Muscle of leg (tissue), 16 donors: ENCODE measurements at places on chromosomes 16 and 17. TPM values are rescaled to one million over a fixed set of nuclear protein-coding genes. Genes with fewer than 3 reads are reported as not detected.

DNA sequence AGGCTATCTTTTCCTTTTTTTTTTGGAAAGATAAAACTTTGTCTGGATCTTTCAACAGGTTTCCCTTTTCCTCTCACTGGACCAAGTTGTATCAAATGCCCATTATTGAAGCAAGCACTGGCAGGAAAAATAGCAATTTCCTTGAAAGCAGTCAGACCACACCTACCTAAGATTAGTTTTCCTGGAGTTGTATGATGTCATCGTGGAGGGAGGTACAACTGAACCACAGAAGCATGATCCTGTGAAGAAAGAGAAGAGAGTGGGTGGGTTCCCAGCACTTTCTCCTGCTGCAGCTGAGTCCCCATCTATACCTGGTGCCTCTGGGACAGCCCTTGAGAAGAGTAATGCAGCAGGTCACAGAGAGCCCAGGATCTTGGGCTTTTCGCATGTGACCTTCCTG is 63.6 kb upstream of the ERCC4 start:
- no peaks in the 10 kb centered on the region for H3K4me1 ChIP-seq
- peak; percentile 11 for DNase-seq
- H3K36me3 ChIP-seq, result no peaks in the 10 kb centered on the region
- no peak overlapping the region for H3K27ac ChIP-seq
- no peak overlapping the region for H3K4me3 ChIP-seq

- H3K27ac ChIP-seq, result no peak overlapping the region
- H3K27me3 ChIP-seq, result no peaks in the 10 kb centered on the region
- no peak overlapping the region for H3K4me3 ChIP-seq
- no peaks in the 10 kb centered on the region for H3K4me1 ChIP-seq
Observed at GRCh38 chr16:47599512-47599911, 138.4 kb downstream of the PHKB start.

- H3K36me3 ChIP-seq, result no peaks in the 10 kb centered on the region
- no peak for DNase-seq
- H3K4me1 ChIP-seq, result peaks cover 23% of the 10 kb centered on the region
- no peak overlapping the region for H3K27ac ChIP-seq
Observed at GRCh38 chr16:85699628-85700027, 10.9 kb upstream of the GINS2 start.

Gene HBA2
- polyA plus RNA-seq, result 6,799 TPM

- no peaks in the 10 kb centered on the region for H3K27me3 ChIP-seq
- no peak overlapping the region for H3K4me3 ChIP-seq
- DNase-seq, result peak; percentile 88
- peaks cover 88% of the 10 kb centered on the region for H3K4me1 ChIP-seq
- peaks cover 71% of the 10 kb centered on the region for H3K36me3 ChIP-seq
Observed at GRCh38 chr17:38881600-38882191, 11.8 kb downstream of the LASP1 start.

- H3K27me3 ChIP-seq, result no peaks in the 10 kb centered on the region
- H3K36me3 ChIP-seq, result peaks cover 73% of the 10 kb centered on the region
- no peak for DNase-seq
- H3K4me1 ChIP-seq, result no peaks in the 10 kb centered on the region
- no peak overlapping the region for H3K4me3 ChIP-seq
Observed at GRCh38 chr17:28624148-28624547, 10.2 kb upstream of the RSKR start.

DNA sequence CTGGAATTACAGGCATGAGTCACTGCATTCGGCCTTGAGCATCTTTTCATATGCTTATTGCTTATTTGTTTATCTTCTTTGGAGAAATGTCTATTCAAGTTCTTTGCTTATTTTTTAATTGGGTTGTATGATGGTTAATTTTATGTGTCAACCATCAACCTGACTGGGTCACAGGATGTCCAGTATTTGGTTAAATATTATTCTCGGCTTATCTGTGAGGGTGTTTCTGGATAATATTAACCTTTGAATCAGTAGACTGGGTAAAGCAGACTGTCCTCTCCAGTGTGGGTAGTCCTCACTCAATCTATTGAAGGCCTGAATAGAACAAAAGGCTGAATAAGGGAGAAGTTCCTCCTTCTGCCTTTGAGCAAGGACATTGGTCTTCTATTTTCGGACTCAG is 142.0 kb downstream of the SSH2 start:
- peaks cover 5% of the 10 kb centered on the region for H3K36me3 ChIP-seq
- no peak overlapping the region for H3K4me3 ChIP-seq
- DNase-seq, result no peak
- no peaks in the 10 kb centered on the region for H3K27me3 ChIP-seq
- no peak overlapping the region for H3K27ac ChIP-seq

Gene CCL1
- polyA plus RNA-seq, result not detected

Gene KRT12
- 0.15 TPM for polyA plus RNA-seq

DNA sequence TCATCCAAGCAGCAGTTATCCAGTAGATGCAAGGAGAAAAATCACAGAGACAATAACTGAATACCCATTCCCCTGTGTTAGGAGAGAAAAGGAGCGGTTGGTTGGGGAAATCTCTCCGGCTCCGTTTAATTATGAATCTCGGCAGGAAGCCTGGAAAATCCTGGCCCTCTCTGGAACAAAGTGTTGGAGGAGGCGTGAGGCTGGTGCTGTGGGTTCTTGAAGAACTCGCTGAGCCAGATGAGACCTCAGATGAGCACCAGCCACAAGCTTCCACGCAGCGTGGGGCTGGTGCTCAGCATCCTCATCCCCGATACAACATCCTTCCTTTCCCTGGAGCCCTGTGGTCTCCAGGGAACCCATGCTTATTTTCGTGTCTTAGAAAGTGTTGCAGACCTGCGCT is 39.7 kb downstream of the CACNG4 start:
- no peaks in the 10 kb centered on the region for H3K36me3 ChIP-seq
- DNase-seq, result peak; percentile 9
- no peaks in the 10 kb centered on the region for H3K27me3 ChIP-seq

- H3K27ac ChIP-seq, result no peak overlapping the region
- no peaks in the 10 kb centered on the region for H3K27me3 ChIP-seq
- H3K36me3 ChIP-seq, result peaks cover 64% of the 10 kb centered on the region
- H3K4me1 ChIP-seq, result no peaks in the 10 kb centered on the region
- no peak overlapping the region for H3K4me3 ChIP-seq
- no peak for DNase-seq
Observed at GRCh38 chr16:11768849-11769248, 26.2 kb upstream of the TXNDC11 start.

- no peaks in the 10 kb centered on the region for H3K4me1 ChIP-seq
- DNase-seq, result no peak
- no peaks in the 10 kb centered on the region for H3K36me3 ChIP-seq
- H3K27ac ChIP-seq, result no peak overlapping the region
- no peak overlapping the region for H3K4me3 ChIP-seq
Observed at GRCh38 chr16:10141671-10142070, 40.6 kb downstream of the GRIN2A start.

- H3K4me3 ChIP-seq, result no peak overlapping the region
- H3K27me3 ChIP-seq, result no peaks in the 10 kb centered on the region
- H3K27ac ChIP-seq, result no peak overlapping the region
- DNase-seq, result no peak
Observed at GRCh38 chr16:13885700-13886099, 34.3 kb upstream of the ERCC4 start.

GRCh38 chr16:17106243-17106791 is 364.4 kb downstream of the XYLT1 start:
- no peak overlapping the region for H3K4me3 ChIP-seq
- H3K27ac ChIP-seq, result no peak overlapping the region
- peaks cover 4% of the 10 kb centered on the region for H3K4me1 ChIP-seq

Gene MC1R
- 2.7 TPM for polyA plus RNA-seq

- no peak overlapping the region for H3K27ac ChIP-seq
- DNase-seq, result no peak
- H3K36me3 ChIP-seq, result no peaks in the 10 kb centered on the region
- no peak overlapping the region for H3K4me3 ChIP-seq
- H3K4me1 ChIP-seq, result no peaks in the 10 kb centered on the region
Observed at GRCh38 chr17:69672924-69673323, 258.4 kb downstream of the MAP2K6 start.

- no peak overlapping the region for H3K4me3 ChIP-seq
- DNase-seq, result peak; percentile 67
- peak overlapping the region; percentile 29 for H3K27ac ChIP-seq
- no peaks in the 10 kb centered on the region for H3K27me3 ChIP-seq
Observed at GRCh38 chr17:70661342-70662222, 492.2 kb downstream of the KCNJ2 start.
